ENCODE measurements at places on chromosomes 7 and 10. TPM values are rescaled to one million over a fixed set of nuclear protein-coding genes. Genes with fewer than 3 reads are reported as not detected.

The CH25H gene
- 0.70 TPM for total RNA-seq

The RSPH10B gene
- 0.85 TPM for total RNA-seq

The SAMD9L gene
- 2.7 TPM for total RNA-seq

The SVIL gene
- 171 TPM for total RNA-seq

The MACC1 gene
- 27.8 TPM for total RNA-seq

The CLDN12 gene
- 36.3 TPM for total RNA-seq

The HOXA7 gene
- total RNA-seq, result 3.2 TPM

The SLC16A9 gene
- total RNA-seq, result 18.2 TPM

The PDGFA gene
- total RNA-seq, result 49.7 TPM

The AKR1D1 gene
- not detected for total RNA-seq

The PRKCQ gene
- 2.0 TPM for total RNA-seq

The FZD8 gene
- 3.7 TPM for total RNA-seq

The NME8 gene
- not detected for total RNA-seq

The TRDMT1 gene
- total RNA-seq, result 9.0 TPM

The TMEM229A gene
- total RNA-seq, result 0.33 TPM

The PVRIG gene
- total RNA-seq, result not detected

The ZNF365 gene
- 0.63 TPM for total RNA-seq

The LDB3 gene
- total RNA-seq, result 0.85 TPM

Measured in type B pancreatic cell (in vitro differentiated cells).